Stimulated activated CD4-positive, alpha-beta T cell treated with anti-CD3 and anti-CD28 coated beads, Interleukin-2, amount 100 ng/mL, for 48 hours (primary cell): ENCODE measurements at places on chromosomes 5 and 9.

- no peak for DNase-seq
These were observed 55.2 kb upstream of the SLIT3 start for GRCh38 chr5:169356181-169356580.

- no peak for DNase-seq
These were observed 24.7 kb upstream of the IFNE start for GRCh38 chr9:21506626-21507482.

DNA sequence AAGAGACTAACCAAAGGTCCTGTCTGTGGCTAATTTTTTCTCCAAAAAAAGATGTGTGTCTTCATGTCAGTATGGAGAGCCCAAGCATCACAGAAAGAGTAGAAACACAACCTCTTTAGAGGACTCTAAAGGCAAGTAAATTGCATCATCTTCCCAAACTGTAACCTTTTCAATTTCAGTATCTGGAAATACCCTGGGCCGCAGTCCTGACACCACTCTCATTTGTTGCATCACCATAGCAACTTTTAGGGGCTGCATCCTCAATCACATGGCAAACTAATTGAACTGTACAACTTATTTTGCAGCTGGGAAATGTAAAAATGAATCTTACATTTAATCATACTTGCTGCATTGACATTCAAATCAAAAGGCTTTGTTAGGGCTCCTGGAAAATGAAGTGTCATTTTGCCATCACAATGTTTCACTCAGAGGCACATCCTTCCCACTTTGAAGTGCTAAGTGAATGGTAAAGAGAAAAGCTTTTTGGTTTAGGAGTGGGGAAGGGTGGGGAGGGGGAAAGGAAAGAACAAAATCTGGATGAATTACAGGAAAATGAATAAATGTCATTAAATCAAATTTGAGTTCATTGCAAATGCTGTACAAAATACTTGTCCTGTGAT is 60.6 kb upstream of the GRIA1 start:
- DNase-seq, result no peak

GRCh38 chr5:79456890-79457583 is 56.9 kb downstream of the HOMER1 start:
- DNase-seq, result no peak

DNA sequence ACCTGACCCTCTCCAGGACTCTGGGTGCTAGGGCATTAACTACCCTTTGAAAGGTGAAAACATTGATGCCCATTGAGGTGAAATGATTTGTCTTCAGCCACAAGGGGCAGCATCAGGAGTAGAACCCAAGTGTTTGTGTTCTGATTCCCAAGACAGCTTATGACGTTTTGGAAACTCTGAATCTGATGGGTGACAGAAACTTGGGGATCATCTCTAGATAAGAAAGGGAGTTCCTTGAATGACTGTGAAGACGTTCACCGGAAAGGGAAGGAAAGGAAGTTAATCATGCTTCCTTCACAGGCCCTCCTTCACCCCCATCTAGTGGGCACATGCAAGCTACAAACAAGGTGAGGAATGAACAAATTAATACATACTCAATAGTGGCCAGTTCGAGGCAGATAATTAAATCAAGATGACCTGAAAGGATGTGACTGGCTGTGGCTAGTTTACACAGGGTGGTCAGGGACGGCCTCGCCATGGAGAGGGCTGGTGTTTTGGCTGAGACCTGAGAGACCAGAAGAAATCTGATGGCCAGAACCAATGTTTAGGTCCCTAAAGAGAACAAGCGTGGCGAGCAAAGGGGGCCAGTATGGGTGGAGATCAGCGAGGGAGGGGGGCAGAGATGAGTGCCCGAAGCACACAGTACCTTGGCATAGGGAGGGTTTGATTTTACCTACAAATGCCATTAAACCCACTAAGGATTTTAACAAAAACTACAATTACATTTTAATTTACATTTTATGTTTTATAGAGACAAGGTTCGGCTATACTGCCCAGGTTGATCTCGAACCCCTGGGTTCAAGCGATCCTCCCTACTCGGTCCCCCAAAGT is 937 bp upstream of the SLC26A2 start:
- DNase-seq, result peak; percentile 33

- no peak for DNase-seq
These were observed 7.0 kb upstream of the UGT3A2 start for GRCh38 chr5:36073595-36074216.

DNA sequence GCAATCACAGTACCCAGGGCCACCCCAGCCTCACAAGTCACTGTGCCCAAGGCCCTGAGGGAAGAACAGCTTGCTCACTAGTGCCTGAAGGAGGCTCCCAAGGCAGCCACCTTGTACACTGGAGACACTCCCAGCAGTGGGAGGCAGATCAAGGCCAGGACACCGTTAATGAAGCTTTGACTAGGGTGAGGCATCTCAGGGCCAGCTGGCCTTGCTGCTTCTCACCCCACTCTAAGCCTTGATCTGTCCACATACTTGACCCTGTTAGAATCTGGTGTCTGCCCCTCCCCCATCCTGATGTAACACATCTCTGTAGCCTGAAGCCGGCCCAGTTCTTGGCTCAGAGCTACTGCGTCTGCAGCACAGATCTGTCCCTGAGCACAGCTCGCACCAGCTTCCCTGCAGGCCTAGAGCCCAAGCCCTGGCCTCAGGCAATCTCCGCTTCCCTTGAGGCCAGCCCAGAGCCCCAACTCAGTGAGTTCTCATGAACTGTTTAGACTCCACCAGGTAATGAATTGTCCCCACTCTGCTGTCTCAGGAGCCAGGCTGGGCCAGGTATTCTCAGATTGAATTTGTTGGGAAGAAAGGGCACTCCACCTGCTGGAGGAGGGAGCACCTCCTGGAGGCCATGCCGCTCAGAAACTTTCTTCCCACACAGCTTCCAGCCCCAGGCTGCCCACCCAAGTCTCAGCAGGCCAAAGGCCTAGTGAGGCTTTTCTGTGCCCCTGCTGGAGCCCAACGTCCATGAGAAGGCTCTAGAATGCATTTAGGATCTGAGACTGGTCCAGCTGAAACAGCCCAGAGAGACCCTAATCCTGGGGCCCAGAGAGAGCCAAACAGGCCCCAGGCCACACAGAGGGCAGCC is 13.4 kb upstream of the JADE2 start:
- no peak for DNase-seq

- no peak for DNase-seq
These were observed 558.5 kb downstream of the EFNA5 start for GRCh38 chr5:107112216-107112615.

DNA sequence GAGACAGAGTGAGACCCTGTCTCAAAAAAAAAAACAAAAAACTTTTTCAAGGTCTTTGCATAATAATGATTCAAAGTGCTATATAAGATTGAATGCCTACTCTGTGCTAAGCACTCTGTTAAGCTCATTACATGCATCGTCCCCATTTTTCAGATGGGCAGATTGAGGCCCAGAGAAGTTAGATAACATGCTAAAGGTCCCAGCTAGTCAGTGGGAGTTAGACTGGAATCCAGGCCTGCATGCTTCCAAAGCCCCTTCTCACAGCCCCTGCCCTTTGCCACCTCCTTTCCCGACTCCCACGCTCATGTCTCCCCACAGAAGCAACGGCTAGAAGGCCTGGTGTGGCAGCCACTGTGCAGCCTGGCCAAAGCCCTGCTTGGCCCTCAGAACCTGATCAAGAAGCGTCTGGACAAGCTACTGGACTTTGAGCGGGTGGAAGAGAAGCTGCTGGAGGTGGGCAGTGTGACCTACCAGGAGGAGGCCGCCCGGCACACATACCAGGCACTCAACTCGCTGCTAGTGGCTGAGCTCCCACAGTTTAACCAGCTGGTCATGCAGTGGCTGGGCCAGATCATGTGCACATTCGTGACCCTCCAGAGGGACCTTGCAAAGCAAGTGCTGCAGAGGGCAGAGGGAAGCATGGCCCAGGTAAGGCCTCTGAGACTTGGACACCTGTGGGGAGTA is 40.3 kb downstream of the ARHGEF37 start:
- DNase-seq, result no peak

- DNase-seq, result no peak
These were observed 292.7 kb upstream of the SMARCA2 start for GRCh38 chr9:1722404-1722803.

- DNase-seq, result no peak
These were observed 302.1 kb downstream of the FBXL17 start for GRCh38 chr5:108079753-108080152.

DNA sequence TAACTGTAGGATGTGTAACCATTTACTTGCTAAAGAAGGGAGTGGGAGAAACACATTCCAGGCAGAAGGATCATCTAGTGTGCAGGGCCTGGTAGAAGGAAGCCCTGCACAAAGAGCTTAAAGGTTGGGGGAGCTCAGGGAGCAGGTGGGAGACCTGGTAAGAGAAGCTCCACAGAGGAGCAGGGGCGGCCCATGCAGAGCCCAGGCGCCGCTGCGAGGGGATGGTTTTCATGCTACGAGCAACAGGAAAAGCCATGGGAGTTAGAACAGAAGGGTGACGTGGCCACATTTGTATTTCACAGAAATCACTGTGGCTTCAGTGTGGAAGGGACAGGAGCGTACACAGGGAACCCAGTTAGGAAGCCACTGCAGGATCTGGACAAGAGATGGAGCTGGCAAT is 73.1 kb downstream of the PDE6A start:
- no peak for DNase-seq

- no peak for DNase-seq
These were observed 200.1 kb downstream of the MEF2C start for GRCh38 chr5:88682881-88683361.

DNA sequence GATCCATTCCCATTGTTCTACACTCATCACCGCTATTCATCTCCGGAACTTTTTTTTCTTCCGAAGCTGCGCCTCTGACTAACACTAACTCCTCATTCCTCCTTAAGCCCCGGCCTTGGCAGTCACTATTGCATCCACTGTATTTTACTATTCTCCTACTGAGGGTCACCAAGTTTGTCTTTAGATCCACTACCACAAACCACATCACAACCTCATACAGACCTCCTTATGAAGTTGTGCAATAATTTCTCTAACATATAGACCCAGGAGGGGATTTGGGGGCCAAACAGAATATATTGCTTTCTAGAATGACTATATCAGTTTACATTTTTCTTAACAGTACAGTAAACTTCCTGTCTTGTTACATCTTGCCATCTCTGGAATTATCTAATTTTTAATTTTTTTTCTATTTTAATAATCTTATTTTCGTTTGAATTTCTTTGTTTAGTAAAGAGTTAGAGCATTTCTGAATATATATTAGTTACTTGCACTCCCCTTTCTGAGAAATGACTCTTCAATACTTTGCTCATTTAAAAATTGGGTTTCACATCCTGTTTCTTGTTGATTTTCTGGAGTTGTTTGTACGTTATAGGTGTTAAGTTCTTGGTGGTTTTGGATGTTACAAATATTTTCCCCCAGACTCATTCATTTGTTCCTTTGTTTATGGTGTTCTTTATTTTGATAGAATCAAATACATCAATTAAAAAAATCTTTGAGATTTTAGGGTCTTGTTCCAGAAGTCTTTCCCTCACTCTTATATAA is 37.1 kb downstream of the DMRT2 start:
- DNase-seq, result no peak

DNA sequence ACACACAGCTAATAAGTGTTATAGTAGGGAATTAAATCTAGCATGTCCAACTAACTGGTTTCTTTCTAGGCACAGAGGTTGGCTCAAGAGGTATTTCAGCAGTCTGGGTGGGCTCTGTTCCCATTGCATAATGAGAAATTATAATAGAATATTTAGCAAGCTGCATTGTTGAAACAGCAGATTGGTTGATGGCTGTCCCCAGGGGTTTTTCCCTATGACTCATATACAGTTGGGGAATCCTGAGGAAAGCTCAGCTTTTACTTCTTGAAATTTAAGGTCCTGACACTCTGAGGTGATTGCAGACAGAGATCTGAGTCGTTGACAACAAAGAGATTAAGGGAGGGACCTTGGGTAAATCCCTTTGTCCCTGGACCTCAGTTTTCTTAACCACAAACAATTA is 38.3 kb upstream of the TNFSF8 start:
- DNase-seq, result no peak

DNA sequence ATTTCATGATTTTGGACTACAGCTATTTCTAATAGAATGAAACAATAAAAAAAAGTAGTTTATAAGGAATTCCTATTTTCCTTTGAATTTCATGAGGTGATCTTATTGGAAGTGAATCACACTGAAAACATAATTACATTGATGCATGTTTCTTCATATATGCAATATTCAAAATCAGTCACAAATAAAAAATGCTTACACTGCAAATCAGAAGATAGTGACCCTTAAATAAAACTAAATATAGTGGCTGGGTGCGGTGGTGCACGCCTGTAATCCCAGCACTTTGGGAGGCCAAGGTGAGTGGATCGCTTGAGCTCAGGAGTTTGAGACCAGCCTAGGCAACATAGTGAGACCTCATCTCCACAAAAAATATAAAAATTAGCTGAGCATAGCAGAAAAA is 79.5 kb downstream of the CDC14B start:
- DNase-seq, result no peak

- no peak for DNase-seq
These were observed 142.7 kb downstream of the MLLT3 start for GRCh38 chr9:20479419-20480155.

- DNase-seq, result no peak
These were observed 79.3 kb upstream of the OTULINL start for GRCh38 chr5:14502294-14502690.

DNA sequence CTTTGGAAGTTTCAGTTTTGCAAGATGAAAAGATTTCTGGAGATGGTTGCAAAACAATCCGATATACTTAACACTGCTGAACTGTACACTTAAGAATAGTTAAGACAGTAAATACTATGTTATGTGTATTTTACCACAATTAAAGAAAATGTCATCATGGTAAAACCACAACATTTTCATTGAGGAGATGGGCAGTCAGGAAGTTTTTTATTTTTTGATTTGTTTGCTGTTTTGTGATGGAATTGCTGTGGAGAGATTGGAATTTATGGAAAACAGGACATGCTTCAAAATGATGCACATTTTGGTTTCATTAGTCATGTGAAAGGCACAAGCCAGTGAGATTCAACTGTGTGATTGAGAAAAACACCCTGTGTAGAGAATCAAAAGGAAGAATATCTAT is 90.5 kb upstream of the AGXT2 start:
- no peak for DNase-seq

DNA sequence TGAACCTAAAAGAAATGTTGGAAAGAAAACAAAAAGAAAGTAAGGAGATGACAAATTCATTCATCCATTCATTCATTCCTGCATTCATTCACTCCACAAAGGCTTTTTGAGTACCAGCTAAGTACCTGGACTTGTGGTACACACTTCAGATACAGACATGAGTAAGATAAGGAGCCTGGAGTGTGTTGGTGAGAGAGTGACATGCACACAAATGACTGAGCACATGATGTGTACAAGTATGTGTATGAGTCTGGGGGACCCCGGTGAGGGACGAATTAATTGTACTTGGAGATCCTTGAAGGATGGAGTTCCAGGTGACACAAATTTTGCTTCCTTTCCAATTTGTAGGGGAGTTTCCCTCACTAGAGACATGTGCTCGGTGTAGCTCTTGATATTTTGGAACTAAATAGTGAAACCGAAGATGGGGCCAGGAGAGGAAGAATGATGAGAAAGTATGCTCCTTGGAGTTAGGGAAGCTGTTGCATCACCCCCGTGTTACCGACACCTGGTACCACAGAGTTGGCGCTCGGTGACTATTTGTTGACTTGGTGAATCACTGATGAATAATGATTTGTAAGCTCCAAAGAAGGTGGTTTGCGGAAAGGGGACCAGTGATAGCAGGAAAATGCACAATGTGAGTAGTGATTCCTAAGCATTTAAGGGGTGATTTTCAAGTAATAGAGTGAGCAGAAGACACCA is 509.8 kb downstream of the CCDC171 start:
- no peak for DNase-seq

- no peak for DNase-seq
These were observed 287.4 kb upstream of the IRX4 start for GRCh38 chr5:2169850-2170760.
